Hematopoietic multipotent progenitor cell treated with erythropoietin and hydrocortisone succinate and interleukin-3 and kit ligand, for 6 days (in vitro differentiated cells): ENCODE measurements at places on chromosomes 6 and 20.

DNA sequence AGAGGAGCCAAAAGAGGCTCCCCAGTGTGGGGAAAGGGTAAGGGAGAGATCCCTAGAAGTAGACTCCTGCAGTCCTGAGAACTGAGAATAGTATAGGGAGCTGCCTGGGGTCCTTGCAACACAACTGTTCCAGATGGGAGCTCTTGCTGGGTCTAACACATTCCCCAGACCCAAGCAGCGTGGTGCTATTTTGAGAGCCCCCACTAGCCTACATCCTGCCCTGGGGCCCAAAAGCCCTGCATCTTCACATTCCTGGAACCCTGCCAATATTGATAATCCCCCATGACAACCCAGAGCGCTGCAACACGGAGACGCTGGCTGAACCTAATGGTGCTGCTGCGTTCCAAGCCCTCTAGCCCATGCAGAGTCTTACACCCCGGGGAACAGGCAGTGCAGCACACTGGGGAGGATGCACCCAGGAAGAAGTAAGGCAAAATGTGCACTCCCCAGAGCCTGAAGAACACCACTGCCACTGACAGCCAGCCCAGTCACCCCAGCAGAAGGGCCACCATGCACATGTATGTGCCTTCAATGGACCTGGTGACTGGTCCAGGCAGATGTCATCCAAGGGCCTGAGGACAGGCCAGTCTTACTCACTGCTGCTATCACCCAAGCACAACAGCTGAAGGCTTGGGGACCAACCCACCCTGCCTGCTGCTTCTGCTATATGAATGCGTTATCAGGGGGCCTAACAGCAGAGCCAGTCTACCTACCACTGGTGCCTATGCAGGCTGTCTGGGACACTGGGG, 7.0 kb upstream of the RNF217 start:
- no peak for DNase-seq

DNA sequence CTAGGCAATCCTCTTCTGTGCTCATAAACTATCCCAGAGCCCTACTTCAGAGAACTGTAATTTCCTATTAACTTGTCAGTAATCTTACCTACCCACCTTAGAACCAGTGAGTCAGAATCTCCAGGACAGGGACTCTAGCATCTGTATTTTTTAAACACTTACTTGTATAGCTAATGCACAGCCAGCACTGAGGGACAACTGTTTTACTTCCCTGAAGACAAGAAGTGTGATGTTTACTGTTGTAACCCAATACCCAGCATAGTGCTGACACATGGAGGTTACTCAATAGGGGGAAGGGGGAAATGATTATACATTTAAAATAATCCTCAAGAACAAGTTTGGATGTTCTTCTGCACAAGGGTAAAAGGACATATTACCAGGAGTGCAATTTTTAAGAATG, 130.8 kb downstream of the BTBD9 start:
- DNase-seq = peak; percentile 20

GRCh38 chr20:37690626-37691369, 3.0 kb upstream of the CTNNBL1 start:
- peak; percentile 28 for DNase-seq

GRCh38 chr6:28212510-28213212, 12.4 kb upstream of the ZSCAN9 start:
- DNase-seq = peak; percentile 85

GRCh38 chr6:141531040-141531439, 601.7 kb upstream of the GJE1 start:
- DNase-seq = no peak

DNA sequence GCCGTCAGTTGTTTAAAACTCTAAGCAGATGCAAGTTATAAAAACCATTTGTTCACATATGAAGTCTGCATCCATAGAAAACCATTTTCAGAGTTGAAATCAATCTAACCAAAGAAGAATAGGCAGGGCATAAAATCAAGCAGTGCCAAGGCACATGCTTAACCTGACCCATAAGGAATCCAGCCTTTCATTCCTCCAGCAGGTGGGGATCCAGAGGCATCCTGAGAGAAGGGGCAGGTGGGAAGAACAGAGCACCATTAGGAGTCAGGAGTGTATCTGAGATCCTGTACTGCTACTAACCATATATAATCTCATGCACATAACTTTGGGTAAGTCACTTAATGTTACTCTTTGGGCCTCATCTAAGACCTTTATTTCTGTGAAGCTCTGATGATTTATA, 29.4 kb upstream of the FOXO3 start:
- no peak for DNase-seq

DNA sequence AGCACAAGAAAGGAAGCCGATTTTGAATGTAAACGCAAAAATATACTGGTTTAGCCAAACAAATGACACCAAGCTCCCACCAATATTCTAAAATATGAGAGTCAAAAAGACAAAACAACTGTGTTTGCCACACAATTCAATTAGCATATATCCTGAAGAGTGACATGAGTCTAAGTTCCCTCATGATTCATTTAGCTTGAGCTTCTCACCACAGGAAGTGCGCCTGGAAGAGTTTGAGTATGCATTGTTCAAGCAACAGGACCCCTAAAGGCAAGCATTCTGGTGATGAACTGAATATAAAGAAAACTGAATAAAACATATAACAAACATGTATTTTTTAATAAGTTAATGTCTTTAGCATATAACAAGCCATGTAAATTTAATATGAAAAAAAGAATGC, 115.2 kb upstream of the RUNX2 start:
- no peak for DNase-seq

GRCh38 chr6:40626886-40627285, 39.7 kb upstream of the LRFN2 start:
- no peak for DNase-seq
